ENCODE measurements at places on chromosomes 6 and 20.

GRCh38 chr6:149236589-149236988 is 80.9 kb upstream of the TAB2 start:
- H3K4me1 ChIP-seq: no peaks in the 10 kb centered on the region
- DNase-seq: no peak
- H3K4me3 ChIP-seq: no peak overlapping the region
- no peaks in the 10 kb centered on the region for H3K36me3 ChIP-seq
- no peaks in the 10 kb centered on the region for H3K27me3 ChIP-seq

DNA sequence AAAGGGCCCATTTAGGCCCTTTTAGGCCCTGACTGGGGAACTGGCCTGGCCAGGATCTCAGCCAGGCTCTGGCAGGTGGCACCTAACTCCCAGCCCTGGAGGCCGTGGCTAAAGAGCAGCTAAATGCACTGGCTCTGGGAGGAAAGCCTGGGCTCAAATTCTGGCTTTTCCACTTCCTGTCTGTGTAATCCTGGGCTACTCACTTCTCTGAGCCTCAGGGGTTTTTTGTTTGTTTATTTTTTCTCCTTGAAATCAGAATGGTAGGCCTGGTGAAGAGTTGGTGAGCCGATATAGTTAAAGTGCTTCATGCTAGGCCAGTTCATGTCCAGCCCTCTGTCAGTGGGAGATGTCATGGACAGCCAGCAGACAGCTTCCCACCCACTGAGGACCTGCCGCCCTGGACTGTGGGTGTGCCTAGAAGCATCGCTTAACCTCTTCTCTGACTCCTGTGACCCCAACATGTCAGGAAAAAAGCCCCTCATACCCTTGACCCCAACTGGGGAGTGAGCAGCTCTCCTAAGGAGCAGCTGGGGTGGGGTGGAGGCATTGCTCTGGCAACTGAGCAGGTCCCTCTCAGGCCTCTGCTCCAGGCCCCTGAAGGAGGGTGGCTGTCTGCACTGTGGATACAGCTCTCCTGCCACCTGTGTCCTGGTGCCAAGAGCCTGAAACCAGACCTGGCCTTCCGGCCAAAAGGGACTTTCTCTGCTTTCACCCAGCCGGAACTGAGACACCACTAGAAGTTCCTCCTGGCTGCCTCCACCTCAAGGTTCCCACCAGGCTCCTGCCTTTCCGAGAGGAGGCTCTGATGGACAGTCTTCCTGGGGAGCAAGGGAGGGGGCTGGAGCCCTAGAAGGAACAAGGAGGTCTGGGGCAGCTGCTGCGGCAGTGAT is 57.2 kb upstream of the MYL9 start:
- peaks cover 32% of the 10 kb centered on the region for H3K4me1 ChIP-seq
- peaks cover 2% of the 10 kb centered on the region for H3K27me3 ChIP-seq
- DNase-seq: no peak
- H3K36me3 ChIP-seq: no peaks in the 10 kb centered on the region

GRCh38 chr20:58054082-58054779 is 174.2 kb downstream of the ANKRD60 start:
- H3K36me3 ChIP-seq: no peaks in the 10 kb centered on the region
- H3K27me3 ChIP-seq: peaks cover 2% of the 10 kb centered on the region
- no peak for DNase-seq
- no peaks in the 10 kb centered on the region for H3K4me1 ChIP-seq
- H3K27ac ChIP-seq: no peak overlapping the region

- H3K27ac ChIP-seq: no peak overlapping the region
- no peak overlapping the region for H3K4me3 ChIP-seq
- DNase-seq: no peak
- H3K27me3 ChIP-seq: peaks cover 2% of the 10 kb centered on the region
Observed at GRCh38 chr20:23415959-23416583, 5.2 kb downstream of the NAPB start.

DNA sequence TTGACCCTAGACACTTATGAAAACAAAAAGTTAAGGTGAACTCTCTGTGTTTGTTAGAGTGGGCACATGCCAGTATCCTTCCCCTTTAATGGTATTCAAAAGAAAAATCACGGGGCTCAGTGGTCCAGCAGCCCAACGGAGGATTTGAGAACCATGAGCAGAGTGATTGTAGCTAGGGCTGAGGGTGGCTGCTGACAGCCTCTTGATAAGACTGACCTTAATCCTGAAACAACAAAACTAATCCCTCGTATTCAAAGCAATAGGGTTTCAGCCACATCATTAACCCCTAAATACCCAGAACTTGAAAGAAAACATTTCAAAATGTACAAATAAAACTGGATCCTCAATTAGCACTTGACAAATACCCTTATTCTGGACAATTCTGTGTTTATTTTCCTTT is 95.1 kb downstream of the SNAP25 start:
- DNase-seq: no peak
- peaks cover 2% of the 10 kb centered on the region for H3K27me3 ChIP-seq
- H3K27ac ChIP-seq: no peak overlapping the region
- peaks cover 18% of the 10 kb centered on the region for H3K36me3 ChIP-seq
- peaks cover 16% of the 10 kb centered on the region for H3K4me1 ChIP-seq

DNA sequence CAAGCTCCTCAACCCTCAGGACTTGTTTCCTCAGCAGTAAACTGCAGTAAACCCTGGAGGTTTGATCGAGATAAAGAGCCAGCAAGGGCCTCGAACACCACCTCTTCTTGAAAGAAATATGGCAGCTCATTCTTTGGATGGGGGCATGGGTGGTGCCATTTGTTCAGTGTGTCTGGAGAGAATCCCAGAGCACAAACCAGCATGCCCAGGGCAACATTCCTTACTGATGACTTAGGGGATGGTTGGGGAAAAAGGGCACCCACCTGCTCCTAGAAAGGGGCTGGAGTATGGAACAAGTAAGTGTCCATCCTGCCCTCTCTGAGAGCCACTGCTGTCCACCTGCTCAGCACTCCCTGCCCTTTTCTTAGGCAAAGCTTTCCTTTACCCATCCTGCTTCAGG is 31.3 kb upstream of the ZFAND3 start:
- H3K4me1 ChIP-seq: peaks cover 41% of the 10 kb centered on the region
- no peak overlapping the region for H3K4me3 ChIP-seq
- H3K36me3 ChIP-seq: no peaks in the 10 kb centered on the region

DNA sequence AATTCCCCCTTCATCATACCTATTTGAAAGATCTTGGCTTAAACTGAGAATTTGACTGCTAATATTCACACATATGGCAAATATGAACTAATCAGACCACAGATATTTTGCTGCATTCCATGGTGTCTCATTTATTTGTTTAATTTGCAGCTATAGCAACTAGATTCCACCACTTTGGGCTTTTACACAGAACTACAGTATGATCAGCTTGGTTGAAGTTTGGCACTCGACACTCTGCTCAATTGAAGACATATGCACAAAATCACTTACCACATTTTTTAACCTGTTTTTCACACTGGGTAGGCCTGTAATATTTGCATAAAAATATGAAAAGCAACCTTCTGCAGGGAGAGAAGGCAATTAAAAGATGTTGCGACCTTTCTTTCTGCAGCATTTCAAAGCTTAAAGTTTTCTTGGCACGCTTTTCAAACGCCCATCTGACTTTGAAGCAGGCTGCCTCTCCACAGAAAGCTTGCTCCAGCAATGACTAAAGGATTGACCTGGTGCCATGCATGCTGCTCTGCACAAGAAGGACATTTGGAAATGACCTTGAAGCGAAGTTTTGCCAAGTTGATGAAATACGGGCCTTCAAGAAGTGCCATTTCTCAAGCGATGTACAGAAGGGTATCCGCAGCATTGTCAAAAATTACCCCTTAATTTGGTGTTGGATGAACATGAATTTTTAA is 126.7 kb downstream of the AIG1 start:
- no peak overlapping the region for H3K4me3 ChIP-seq
- DNase-seq: no peak
- H3K36me3 ChIP-seq: no peaks in the 10 kb centered on the region
- H3K27ac ChIP-seq: no peak overlapping the region
- H3K27me3 ChIP-seq: peaks cover 2% of the 10 kb centered on the region
- peaks cover 3% of the 10 kb centered on the region for H3K4me1 ChIP-seq

GRCh38 chr6:109170333-109170732 is 75.0 kb downstream of the CEP57L1 start:
- H3K4me1 ChIP-seq: no peaks in the 10 kb centered on the region
- H3K27ac ChIP-seq: no peak overlapping the region
- no peak overlapping the region for H3K4me3 ChIP-seq
- DNase-seq: no peak
- H3K27me3 ChIP-seq: no peaks in the 10 kb centered on the region
